ENCODE measurements at places on chromosomes 5 and 9. TPM values are rescaled to one million over a fixed set of nuclear protein-coding genes. Genes with fewer than 3 reads are reported as not detected.

LPAR1 gene
- total RNA-seq: 12.4 TPM

NDUFA8 gene
- total RNA-seq: 311 TPM

FGF10 gene
- total RNA-seq: 0.47 TPM

PCDHA10 gene
- total RNA-seq: 0.05 TPM

PCDHGA1 gene
- total RNA-seq: 3.1 TPM

PCDHGA7 gene
- total RNA-seq: 5.8 TPM

- peaks cover 29% of the 10 kb centered on the region for H3K4me1 ChIP-seq
- no peaks in the 10 kb centered on the region for H3K27me3 ChIP-seq
- DNase-seq: no peak
- peak overlapping the region; percentile 76 for H3K27ac ChIP-seq
Observed at GRCh38 chr9:89021154-89021803, 30.0 kb downstream of the S1PR3 start.

- no peaks in the 10 kb centered on the region for H3K4me1 ChIP-seq
- H3K4me3 ChIP-seq: no peak overlapping the region
- H3K36me3 ChIP-seq: no peaks in the 10 kb centered on the region
- H3K27ac ChIP-seq: no peak overlapping the region
- DNase-seq: no peak
Observed at GRCh38 chr5:124986667-124987066, 240.2 kb upstream of the ZNF608 start.

GRCh38 chr5:133164759-133165158 lies 112.9 kb downstream of the HSPA4 start:
- no peaks in the 10 kb centered on the region for H3K27me3 ChIP-seq
- H3K36me3 ChIP-seq: no peaks in the 10 kb centered on the region
- no peak overlapping the region for H3K4me3 ChIP-seq
- H3K27ac ChIP-seq: no peak overlapping the region
- no peak for DNase-seq
- no peaks in the 10 kb centered on the region for H3K4me1 ChIP-seq

DNA sequence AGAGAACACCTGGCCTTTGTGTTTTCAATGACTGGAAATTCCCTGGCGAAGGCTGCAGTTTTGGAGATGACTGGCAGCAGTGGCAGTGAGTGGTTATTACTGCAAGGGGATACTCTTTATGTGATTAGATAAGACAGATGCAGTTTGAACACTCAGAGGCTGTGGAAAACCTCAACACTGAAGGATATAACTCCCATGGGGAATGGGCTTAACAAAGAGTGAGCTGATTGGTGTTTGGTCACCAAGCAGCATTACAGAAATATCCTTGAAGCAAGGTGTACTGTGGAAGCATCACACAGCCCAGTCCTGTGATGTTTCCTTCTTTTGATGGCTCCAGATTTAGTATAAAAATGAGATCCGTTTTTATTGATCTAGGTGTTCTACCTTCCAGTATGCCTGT lies 490.7 kb upstream of the PTPRD start:
- H3K4me3 ChIP-seq: no peak overlapping the region
- H3K27ac ChIP-seq: no peak overlapping the region
- no peak for DNase-seq
- H3K27me3 ChIP-seq: no peaks in the 10 kb centered on the region
- no peaks in the 10 kb centered on the region for H3K4me1 ChIP-seq

GRCh38 chr5:143481697-143482531 lies 78.4 kb upstream of the NR3C1 start:
- H3K4me3 ChIP-seq: no peak overlapping the region
- no peaks in the 10 kb centered on the region for H3K27me3 ChIP-seq
- H3K27ac ChIP-seq: no peak overlapping the region
- H3K36me3 ChIP-seq: no peaks in the 10 kb centered on the region
- H3K4me1 ChIP-seq: peaks cover 5% of the 10 kb centered on the region

- H3K36me3 ChIP-seq: no peaks in the 10 kb centered on the region
- no peaks in the 10 kb centered on the region for H3K4me1 ChIP-seq
- no peak overlapping the region for H3K27ac ChIP-seq
- no peak overlapping the region for H3K4me3 ChIP-seq
Observed at GRCh38 chr5:164002628-164003027, 497.2 kb downstream of the MAT2B start.

- H3K4me1 ChIP-seq: no peaks in the 10 kb centered on the region
- H3K4me3 ChIP-seq: no peak overlapping the region
- no peaks in the 10 kb centered on the region for H3K36me3 ChIP-seq
- H3K27me3 ChIP-seq: no peaks in the 10 kb centered on the region
Observed at GRCh38 chr5:6905883-6906282, 192.7 kb downstream of the TENT4A start.

- H3K36me3 ChIP-seq: peaks cover 8% of the 10 kb centered on the region
- no peak overlapping the region for H3K4me3 ChIP-seq
- H3K4me1 ChIP-seq: peaks cover 8% of the 10 kb centered on the region
- H3K27me3 ChIP-seq: no peaks in the 10 kb centered on the region
- no peak for DNase-seq
- H3K27ac ChIP-seq: no peak overlapping the region
Observed at GRCh38 chr9:100443781-100444768, 17.1 kb downstream of the MSANTD3 start.

GRCh38 chr5:141241496-141241895 lies 3.7 kb upstream of the PCDHB15 start:
- H3K4me1 ChIP-seq: no peaks in the 10 kb centered on the region
- DNase-seq: no peak
- peaks cover 14% of the 10 kb centered on the region for H3K36me3 ChIP-seq
- no peak overlapping the region for H3K4me3 ChIP-seq

- no peak overlapping the region for H3K4me3 ChIP-seq
- DNase-seq: no peak
- peaks cover 70% of the 10 kb centered on the region for H3K27me3 ChIP-seq
- no peaks in the 10 kb centered on the region for H3K36me3 ChIP-seq
- no peak overlapping the region for H3K27ac ChIP-seq
- peaks cover 7% of the 10 kb centered on the region for H3K4me1 ChIP-seq
Observed at GRCh38 chr9:131008086-131008485, 888 bp upstream of the LAMC3 start.

DNA sequence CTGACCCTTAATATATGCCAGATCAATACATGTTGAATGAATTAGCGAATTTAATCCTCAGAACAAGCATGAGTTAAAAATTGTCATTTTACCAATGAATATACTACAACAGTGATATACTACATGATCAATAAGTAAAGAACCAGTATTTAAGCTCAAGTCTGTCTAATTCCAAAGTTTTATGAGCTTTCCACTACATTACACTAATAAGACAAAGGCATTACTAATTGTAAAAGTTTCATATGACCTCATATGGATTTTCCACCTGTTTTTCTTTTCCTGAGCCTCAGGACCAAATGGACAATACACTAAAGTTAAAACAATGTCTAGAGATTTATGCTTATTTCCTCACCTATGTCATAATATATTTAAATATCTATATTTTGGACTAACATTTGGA lies 80.8 kb downstream of the OXCT1 start:
- peaks cover 6% of the 10 kb centered on the region for H3K36me3 ChIP-seq
- no peak overlapping the region for H3K27ac ChIP-seq
- peaks cover 40% of the 10 kb centered on the region for H3K4me1 ChIP-seq
- H3K27me3 ChIP-seq: no peaks in the 10 kb centered on the region

- no peaks in the 10 kb centered on the region for H3K36me3 ChIP-seq
- H3K4me1 ChIP-seq: no peaks in the 10 kb centered on the region
- H3K27ac ChIP-seq: no peak overlapping the region
- peaks cover 35% of the 10 kb centered on the region for H3K27me3 ChIP-seq
- no peak overlapping the region for H3K4me3 ChIP-seq
Observed at GRCh38 chr5:147801461-147801860, 18.9 kb upstream of the JAKMIP2 start.

DNA sequence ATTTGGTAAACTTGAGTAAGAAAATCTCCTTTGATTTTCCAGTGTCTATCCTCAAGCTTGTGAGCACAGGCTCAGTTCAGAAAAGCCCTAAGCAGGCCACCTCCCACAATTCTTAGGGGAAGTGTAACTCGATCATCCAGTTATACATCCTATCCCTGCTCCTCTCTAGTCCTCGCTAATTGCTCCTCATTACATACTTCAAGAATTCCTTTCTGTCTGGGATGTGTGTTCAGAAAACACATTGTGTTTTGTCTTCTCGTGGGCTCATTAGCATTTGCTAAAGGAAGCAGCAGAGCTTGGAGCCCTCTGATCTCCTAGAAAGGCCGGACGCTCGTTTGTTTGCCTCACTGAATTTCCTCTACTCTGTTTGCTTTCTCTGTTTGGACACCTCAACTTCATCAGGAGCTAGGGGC lies 268.2 kb upstream of the RFX3 start:
- no peak for DNase-seq
- H3K27ac ChIP-seq: no peak overlapping the region
- no peaks in the 10 kb centered on the region for H3K4me1 ChIP-seq

GRCh38 chr5:138790684-138791083 lies 37.5 kb downstream of the CTNNA1 start:
- DNase-seq: no peak
- H3K4me3 ChIP-seq: no peak overlapping the region
- peaks cover 100% of the 10 kb centered on the region for H3K4me1 ChIP-seq
- H3K27me3 ChIP-seq: no peaks in the 10 kb centered on the region
- peaks cover 11% of the 10 kb centered on the region for H3K36me3 ChIP-seq

DNA sequence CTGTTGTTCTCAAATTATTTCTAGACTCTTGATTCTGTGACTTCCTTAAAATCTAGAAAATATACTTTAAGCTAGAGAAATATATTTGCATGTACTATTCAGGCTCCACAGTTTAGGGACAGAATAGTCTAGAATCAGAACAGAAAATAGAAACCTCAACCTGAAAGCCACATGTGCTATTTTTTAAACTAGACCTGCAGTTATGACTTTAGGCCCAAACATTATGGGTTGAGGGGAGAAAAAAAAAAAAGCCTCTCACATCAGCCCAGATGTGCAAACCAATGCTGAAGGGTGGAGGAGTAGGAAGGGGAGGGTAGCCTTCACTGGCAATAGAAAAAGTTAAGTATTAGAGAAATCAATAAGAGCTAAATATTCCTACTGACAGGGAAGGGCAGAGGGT lies 35.7 kb downstream of the ELL2 start:
- H3K4me3 ChIP-seq: no peak overlapping the region
- H3K4me1 ChIP-seq: peaks cover 47% of the 10 kb centered on the region
- no peak overlapping the region for H3K27ac ChIP-seq
- H3K36me3 ChIP-seq: no peaks in the 10 kb centered on the region
- no peaks in the 10 kb centered on the region for H3K27me3 ChIP-seq

GRCh38 chr5:6632324-6632887 lies 438 bp downstream of the NSUN2 start:
- H3K27me3 ChIP-seq: no peaks in the 10 kb centered on the region
- no peak for DNase-seq
- peaks cover 54% of the 10 kb centered on the region for H3K4me1 ChIP-seq
- peak overlapping the region; percentile 99 for H3K27ac ChIP-seq
- H3K36me3 ChIP-seq: peaks cover 37% of the 10 kb centered on the region
- H3K4me3 ChIP-seq: peak overlapping the region; percentile 89

- no peaks in the 10 kb centered on the region for H3K36me3 ChIP-seq
- peaks cover 14% of the 10 kb centered on the region for H3K27me3 ChIP-seq
- no peak overlapping the region for H3K4me3 ChIP-seq
- peaks cover 8% of the 10 kb centered on the region for H3K4me1 ChIP-seq
- no peak overlapping the region for H3K27ac ChIP-seq
Observed at GRCh38 chr5:133778636-133779035, 166.3 kb upstream of the FSTL4 start.

- DNase-seq: no peak
- no peak overlapping the region for H3K4me3 ChIP-seq
- peaks cover 8% of the 10 kb centered on the region for H3K4me1 ChIP-seq
- H3K27ac ChIP-seq: no peak overlapping the region
Observed at GRCh38 chr5:143431789-143432188, 28.3 kb upstream of the NR3C1 start.

DNA sequence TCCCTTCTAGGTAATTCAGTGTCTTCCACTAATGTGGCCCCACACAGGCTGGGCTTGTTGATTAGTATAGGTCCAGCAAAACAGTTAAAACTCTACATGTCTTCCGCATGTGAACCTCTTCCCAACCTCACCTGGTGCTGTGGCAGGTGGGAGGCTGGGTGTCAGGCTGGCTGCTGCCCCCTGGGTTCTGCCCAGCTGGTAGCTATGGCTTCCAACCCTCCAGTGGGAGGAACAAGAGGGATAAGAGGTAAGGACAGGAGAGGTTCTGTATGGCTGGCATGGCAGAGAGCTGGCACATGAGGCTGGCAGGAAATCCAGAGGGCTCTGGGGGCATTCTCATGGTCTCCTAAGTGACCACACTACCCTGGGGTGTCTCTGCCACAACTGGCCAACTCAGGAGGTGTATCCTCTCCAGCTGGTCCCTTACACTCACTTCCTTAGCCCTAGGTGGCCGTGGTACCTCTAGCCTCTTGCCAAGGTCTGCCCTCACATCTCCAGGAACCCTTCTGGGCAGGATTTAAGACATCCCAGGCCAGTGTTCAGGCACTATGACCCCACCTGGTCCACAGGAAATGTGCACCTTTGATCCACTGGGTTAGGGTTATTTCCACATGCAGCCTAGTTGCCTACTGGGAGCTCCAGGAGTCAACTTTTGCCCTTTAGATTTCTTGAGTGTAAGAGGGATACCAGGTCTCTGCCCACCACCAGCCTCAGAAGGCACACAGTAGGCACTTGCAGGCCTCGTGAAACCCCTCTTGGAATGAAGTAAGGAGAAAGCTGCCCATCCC lies 41.7 kb downstream of the AHRR start:
- no peak overlapping the region for H3K4me3 ChIP-seq
- H3K27ac ChIP-seq: no peak overlapping the region

DNA sequence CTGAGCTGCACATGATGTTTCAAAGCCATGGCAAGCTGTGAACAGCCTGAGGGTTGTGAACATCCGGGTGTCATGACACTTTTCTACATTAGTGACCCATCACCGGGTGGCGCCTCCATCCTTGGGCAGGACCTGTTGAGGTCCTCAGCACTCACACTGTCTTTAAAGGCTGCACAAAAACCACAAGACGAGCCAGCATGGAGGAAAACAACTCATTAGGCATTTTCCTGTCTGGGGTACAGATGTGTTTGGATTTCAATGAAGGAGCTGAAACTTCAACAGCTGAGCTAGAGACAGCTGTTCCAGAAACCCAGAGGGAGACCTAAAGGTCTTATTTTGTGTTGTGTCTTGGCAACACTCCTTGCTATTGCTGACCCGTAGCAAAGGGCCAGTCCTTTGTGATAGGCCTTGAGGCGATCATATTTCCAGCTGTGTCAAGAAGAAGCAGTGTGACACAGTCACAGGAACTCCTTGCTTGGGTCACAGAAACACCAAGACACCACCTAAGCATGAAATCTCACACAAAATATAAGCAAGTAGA lies 151.8 kb upstream of the VLDLR start:
- H3K4me1 ChIP-seq: peaks cover 26% of the 10 kb centered on the region
- H3K36me3 ChIP-seq: no peaks in the 10 kb centered on the region
- peak; percentile 41 for DNase-seq
- H3K4me3 ChIP-seq: no peak overlapping the region

- H3K27me3 ChIP-seq: peaks cover 42% of the 10 kb centered on the region
- H3K27ac ChIP-seq: peak overlapping the region; percentile 46
- peaks cover 16% of the 10 kb centered on the region for H3K4me1 ChIP-seq
Observed at GRCh38 chr5:154524181-154524580, 46.2 kb upstream of the HAND1 start.

GRCh38 chr5:73319036-73319435 lies 129.5 kb downstream of the FOXD1 start:
- H3K36me3 ChIP-seq: no peaks in the 10 kb centered on the region
- no peak overlapping the region for H3K4me3 ChIP-seq
- no peak overlapping the region for H3K27ac ChIP-seq
- H3K27me3 ChIP-seq: peaks cover 98% of the 10 kb centered on the region
- DNase-seq: no peak
